ENCODE measurements at places on chromosomes 5 and 9.

- DNase-seq: no peak
Measured at GRCh38 chr5:14463629-14464028, 118.0 kb upstream of the OTULINL start.

DNA sequence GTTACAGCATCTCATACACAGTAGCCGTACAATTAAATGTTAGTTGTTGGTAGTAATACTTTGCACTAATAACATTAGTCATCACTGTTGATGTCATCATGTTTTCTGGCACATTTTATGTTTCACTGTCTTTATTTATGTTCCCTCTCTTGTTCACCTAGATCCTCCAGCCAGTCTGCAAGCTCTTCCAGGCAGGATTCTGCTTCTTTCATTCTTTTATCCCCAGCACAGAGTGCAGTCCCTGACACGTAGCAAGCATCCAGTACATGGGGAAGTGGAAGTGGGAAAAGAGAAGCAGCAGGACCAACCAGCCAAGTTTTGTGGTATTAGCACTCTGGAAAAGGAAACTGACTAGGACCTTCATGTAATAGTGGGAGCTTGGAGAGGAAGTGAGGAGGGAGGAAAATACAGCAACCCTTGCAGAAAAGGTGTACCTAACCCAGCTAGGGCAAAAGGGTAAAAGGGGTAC lies 89.7 kb upstream of the SLC44A1 start:
- no peak for DNase-seq

DNA sequence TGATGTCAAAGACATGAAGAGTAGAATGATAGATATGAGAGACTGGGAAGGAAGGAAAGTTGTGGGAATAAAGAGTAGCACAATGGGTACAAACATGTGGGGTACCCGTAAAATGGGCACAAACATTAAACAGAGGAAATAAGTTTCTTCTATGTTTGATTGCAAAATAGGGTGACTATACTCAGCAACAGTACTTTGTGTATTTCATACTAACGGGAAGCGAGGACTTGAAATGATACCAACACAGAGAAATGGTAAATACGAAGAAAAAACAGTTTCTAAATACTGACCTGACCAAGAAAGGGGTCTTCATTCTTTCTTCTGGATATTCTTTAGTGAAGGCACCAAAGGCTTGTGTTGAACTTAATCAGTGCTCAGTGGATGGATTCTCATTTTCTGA lies 31.1 kb downstream of the ATP6V0E1 start:
- no peak for DNase-seq

DNA sequence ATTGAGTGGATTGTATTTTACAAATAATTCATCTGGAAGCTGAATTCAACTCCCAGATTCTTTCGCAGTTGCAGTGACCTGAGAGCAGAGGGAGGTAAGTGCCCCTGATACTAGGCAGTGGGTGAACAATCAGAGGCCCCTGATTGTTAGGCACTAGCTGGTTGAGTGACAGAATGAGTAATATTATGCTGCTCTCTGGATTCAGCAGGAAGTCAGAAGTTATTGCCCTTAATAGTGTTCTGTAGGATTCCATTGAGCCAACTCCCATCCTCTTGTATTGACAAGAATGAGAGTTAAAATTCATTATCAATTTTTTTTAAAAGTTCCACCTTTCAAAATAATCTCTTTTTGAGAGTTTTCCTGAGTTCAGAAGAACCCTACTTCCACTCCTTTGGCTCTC lies 301.2 kb downstream of the DTWD2 start:
- no peak for DNase-seq

DNA sequence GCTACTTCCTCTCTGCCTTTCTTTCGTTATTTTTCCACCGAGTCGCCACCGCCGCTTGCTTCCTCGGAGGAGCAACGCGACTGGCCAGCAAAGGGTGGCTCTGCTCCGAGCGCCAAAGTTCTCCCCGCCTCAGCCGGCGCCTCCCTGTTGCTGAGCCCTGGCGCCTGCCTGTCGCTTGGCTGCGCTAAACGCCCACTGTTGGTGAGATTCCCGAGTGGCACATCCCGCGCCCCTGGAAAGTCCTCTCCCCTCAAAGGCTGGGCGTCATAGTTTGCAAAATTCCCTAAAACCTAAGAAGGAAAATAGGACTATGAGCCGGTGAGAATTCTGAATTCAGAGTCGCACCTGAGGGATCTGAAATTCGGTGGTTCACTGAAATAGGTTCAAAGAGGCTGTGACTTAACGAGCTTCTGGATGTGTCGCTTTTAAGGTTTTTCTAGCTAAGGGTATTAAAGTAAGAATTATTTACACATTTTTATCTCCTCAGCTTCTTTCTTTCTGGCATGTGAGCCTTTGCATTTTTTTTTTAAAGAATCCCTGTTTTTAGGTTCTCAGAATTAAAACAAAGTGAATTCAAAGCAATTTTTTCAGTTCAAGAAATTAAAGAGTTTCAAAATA lies at the start of gene GRIN3A:
Gene GRIN3A (minus strand): TSS at position 82 of the 618 bp plus-strand sequence. CDS start 668 bp downstream, outside the sequence.
- peak; percentile 36 for DNase-seq

DNA sequence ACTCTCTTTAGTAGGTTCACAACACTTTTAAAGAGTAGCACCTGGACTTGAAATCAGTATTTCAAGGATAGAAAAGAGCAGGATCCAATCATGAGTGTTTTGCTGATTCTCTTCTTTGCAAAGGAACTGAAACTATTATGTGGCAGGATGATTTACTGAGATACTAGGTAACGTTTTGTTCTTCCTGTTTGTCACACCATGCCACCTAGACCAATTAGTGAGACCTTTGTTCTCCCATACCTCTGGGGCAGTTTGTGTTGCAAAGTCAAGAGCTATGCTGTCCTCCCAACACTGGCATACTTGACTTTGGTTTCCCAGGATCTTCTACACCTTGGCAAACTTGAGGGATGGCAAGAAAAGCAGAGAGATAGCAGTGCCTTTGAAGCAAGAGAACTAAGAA lies 43.4 kb downstream of the PPP1R2B start:
- no peak for DNase-seq

- no peak for DNase-seq
Measured at GRCh38 chr9:22117511-22118384, 108.6 kb upstream of the CDKN2B start.

GRCh38 chr5:155575861-155576260 lies 562.3 kb downstream of the KIF4B start:
- DNase-seq: no peak

Measured in aorta (tissue), 5 donors.